ENCODE measurements at places on chromosomes 2 and 18.
A peak's percentile ranks its signal among the peaks of the same experiment; 100 is the strongest.

DNA sequence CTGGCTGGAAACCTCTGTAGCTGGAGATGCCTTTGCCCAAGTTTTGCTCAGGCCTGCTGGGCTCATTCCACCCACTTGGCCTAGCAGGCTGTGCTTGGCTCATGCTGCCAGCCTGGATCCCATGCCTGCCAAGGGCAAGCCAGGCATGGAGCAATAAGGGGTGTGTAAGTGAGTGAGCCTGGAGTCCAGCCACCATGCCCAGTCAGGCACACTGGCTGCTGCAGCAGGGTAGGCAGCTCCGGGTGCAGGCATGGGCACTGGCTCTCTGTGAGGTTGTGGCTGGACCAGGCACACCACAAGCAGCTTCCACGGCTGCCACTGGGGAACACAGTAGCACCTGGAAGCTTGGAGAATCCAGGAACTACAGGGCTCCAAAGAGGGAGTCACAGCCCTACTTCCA lies 147.7 kb upstream of the HS6ST1 start:
- DNase-seq: no peak

GRCh38 chr2:199136242-199136641 lies 321.5 kb downstream of the SATB2 start:
- no peak for DNase-seq

- no peak for DNase-seq
Observed at GRCh38 chr2:48719480-48720177, 35.9 kb downstream of the LHCGR start.

DNA sequence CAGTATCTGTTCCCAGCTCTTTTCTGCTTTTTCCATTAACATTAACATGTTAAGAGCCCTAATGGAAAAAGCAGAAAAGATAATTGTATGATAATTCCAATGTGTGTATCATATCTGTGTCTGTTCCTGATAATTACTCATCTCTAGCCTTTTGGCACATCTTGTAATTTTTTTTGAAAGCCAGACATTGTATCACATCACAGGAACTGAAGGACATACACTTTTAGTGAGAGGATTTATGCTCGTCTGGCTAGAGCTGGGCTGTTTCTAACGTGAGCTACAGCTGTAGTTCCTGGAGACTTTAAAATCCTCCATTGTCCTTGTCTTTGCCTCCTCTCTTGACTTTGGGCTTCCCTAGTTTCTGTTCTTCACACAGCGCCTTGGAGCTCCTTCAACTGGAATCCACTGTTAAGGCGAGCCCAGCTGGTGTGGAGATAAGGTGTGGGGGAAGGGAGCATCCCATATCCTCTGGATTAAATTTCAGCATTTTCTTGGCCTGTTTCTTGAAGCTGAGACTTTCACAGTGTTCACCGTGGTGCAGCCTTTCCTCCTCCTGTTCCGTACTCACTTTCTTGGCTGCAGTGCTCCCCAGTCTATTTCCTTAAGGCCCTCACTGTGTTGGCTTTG lies 211.5 kb downstream of the GALR1 start:
- no peak for DNase-seq

GRCh38 chr2:130797493-130798435 lies 39.0 kb upstream of the ARHGEF4 start:
- peak; percentile 79 for DNase-seq

DNA sequence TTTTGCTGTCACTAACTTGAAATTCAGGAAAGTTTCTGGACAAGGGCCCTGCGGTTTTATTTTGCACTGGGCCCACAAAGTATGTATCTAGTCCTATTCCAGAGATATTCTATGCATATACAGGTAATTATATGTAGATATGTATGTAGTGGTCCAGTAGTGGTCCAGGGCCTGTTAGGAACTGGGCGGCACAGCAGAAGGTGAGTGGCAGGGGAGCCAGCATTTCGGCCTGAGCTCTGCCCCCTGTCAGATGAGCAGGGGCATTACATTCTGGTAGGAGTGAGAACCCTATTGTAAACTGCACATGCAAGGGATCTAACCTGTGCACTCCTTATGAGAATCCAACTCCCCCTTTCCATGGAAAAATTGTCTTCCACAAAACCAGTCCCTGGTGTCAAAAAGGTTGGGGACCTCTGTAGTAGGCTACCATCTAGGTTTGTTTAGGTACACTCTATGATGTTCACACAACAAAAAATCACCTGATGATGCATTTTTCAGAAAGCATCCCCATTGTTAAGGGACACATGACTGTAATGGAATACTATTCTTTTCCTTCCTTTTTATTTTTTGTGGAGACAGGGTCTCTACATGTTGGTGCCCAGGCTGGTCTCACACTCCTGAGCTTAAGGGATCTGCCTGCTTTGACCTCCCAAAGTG lies 2.8 kb upstream of the PPP4R3B start:
- peak; percentile 31 for DNase-seq

DNA sequence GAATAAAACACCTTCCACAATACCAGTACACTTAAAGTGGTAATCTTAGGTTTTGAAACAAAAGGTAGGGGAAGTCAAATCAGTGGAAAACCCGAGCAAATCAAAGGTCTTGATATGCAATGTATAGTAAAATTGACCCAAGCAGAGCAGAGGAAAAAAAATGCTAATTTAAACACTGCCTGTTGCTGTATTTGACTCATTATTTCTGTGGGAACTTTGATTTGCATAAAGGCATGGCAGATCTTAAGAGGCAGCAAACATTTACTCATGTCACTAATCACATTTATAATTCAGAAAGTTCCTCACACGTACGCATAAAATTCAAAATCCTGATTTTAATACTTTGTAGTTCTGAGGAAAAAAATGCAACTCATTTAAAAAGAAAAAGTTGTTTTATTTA lies 64.4 kb downstream of the IKZF2 start:
- DNase-seq: no peak

- DNase-seq: no peak
Observed at GRCh38 chr2:39128919-39129391, 8.1 kb upstream of the SOS1 start.

DNA sequence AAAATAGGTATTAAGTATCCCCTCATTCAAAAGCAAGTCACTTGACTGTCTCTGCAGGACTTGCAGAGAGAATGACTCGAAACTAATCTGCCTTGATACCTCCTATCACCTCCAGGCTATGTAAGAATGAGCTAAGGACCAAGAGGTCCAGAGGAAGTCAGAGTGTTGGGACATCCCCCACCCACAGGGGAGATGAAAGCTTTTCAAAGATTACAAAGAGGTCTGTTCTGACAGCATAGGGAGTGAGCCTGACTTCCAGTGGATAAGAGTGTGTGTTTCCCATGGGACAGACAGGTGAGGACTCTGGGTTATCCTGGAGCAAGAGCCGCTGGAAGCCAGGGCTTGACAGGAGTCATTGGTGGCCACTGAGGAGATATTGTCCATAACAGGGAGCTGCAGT lies 85.0 kb upstream of the TACR1 start:
- DNase-seq: no peak

- DNase-seq: no peak
Observed at GRCh38 chr18:70339915-70340314, 51.1 kb downstream of the SOCS6 start.

GRCh38 chr2:235170536-235171521 lies 219.0 kb downstream of the SH3BP4 start:
- DNase-seq: no peak

DNA sequence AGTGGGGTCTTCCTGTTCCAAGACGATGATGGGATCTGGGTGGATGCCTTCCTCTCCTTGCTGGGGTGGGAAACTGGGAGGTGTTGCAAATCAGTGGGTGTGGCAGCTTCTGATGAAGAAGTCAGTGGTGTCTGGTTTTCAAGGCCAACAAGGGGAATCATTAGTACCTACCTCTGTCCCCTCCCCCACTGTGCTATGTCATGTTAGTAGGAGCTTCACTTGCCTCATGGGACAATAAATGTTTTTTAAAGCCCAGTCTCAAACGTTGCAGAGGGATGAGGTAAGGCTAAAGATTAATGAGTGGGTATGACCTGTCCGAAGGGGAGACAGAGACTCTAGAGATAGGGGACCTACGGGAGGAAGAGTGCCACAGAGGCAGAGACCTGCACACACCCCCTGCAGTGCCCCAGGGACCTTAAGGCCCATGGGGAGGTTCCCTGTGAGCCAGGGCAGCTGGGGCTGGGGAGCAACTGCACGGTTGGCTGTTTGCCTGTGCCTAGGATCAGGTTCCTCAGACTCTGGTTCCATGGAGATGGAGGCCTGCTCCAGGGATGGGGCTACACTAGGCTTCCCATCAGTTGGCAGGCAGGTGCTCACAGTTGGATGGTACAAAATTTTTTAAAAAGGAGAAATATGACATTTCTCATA lies 37.8 kb upstream of the SLC1A4 start:
- DNase-seq: no peak

- DNase-seq: no peak
Observed at GRCh38 chr2:220552790-220553535, 925.5 kb downstream of the SLC4A3 start.

DNA sequence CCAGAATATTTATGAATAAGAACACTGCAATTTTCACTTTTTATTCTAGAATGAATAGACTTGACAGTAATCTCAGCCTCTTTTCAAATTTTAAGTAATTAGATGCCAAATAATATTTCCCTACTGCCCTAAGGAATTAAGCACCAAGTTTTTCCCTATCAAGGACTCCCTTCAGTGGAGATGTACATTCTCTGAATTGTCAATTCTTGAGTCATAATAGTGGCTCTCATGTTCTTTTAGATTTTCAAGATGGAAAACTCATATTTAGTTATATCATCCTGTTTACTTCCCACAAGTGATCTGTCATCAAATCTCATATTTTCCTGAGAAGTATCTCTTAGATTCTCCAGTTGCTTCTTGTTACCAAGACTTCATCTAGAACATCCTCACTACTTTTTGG lies 1248.9 kb upstream of the CHAC2 start:
- no peak for DNase-seq

GRCh38 chr2:73862987-73863386 lies 29.8 kb upstream of the ACTG2 start:
- no peak for DNase-seq

GRCh38 chr2:192551760-192552159 lies 357.0 kb upstream of the TMEFF2 start:
- no peak for DNase-seq

GRCh38 chr2:191304939-191305875 lies 60.0 kb downstream of the MYO1B start:
- no peak for DNase-seq

GRCh38 chr2:181846399-181847197 lies 44.9 kb upstream of the ITPRID2 start:
- DNase-seq: no peak

DNA sequence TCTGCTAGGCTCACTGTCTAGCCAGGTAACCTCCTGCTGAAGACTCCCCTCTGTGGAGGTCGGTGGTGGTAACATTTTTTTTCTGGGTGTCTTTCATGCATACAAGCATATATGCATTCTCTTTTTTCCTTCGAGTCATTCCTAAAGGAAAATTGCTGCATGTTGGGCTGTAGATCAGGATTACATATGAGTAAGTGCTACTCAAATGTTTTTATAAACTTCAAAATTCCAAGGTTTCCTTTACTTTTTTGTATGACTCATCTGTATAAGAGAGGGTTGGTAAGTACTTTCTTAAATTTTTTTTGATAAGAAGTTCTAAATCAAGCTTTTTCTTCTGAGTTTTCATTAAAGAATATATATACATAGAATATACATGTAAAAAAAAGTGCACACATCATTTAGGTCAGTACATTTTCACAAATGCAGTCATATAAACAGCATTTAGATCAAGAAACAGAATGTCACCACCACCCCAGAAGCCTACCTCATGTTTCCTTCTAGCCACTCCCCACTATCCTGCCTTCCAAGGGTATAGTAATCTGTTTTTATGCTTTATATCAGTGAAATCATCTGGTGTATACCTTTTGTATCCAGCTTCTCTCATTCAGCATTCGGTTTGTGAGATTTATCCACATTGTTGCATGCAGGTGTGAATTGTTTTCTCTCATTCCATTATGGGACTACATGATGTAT lies 128.0 kb upstream of the MAP3K20 start:
- DNase-seq: no peak

DNA sequence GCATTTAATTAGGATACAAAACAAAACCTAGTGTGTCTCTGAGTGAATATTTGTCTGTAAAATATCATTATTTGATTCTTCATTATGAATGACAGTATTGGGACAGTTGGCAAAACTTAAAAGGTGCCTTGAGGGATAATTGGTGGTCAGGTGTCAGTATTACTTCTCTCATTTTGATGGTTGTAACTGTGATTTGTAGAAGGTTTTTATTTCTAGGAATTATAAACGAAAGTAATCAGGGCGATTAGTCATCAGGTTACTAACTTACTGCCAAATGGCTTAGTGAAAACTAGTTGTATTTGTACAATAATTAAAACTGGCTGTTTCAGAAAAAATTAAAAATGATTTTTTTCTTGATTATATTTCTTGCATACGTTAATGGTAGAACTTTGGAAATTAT lies 117.6 kb downstream of the BIRC6 start:
- DNase-seq: no peak

- DNase-seq: peak; percentile 69
Observed at GRCh38 chr2:240567872-240568677, at the start of gene RNPEPL1. RNPEPL1 (plus strand) TSS chr2:240568484; CDS start chr2:240568587, 103 bp downstream.

DNA sequence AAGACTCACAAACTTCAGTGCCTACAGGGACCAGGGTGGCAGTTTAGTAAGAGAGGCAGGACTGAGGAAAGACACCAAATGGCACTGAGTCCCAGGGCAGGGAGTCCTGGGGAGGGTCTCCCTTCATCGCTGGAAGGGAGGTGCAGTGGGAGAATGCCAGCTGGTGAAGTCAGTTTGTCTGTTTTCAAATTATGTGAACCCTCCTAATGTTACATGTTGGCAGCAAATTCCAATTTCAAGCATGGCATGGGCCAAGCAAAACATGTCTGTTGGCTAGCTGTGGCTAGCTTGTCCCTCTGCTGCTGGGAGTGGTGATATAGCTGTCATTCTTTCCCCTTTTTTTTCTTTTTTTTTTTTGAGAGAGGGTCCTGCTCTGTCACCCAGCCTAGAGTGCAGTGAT lies 55.9 kb upstream of the HAAO start:
- no peak for DNase-seq

DNA sequence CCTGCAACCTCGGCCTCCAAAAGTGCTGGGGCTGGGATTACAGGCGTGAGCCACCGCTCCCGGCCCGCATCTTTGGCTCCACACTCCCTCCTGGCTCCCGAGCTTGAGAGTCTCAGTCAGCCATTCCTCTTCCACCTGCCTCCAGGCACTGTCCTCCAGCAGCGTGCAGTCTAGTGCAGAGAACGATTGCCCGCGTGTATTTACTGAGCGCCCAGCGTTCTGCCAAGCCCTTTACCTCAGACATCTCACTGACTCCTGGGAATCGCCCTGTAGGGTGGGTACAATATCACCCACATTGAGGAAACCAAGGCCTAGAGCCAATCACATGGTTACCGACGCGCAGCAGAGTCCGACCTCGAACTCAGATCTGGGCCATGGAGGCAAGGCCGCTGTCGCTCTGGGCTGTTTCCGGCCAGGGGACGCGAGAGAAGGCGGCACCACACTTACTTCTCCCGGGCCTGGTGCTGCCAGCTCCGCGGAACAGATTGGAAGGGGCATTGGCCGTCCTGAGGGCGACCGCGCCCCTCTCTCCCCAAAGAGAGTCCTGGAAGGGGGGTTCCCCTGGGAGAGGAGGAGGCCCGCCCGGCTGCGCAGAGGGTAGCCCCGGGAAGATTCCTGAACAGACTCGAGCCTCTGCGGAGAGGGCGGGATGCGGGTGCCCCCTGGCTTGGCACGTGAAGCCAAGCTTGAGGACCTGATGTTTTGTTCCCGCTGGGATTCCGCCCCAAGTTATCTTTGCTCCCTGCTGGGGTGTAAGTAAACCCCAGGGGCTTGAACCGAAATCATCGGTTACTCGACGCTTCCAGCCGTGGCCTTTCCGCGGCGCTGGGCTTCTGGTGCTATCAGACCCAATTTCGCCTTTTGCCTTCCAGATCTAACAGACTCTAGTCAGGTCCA lies 5.2 kb upstream of the DLX2 start:
- DNase-seq: no peak

- DNase-seq: no peak
Observed at GRCh38 chr2:88813612-88814011, 122.1 kb downstream of the RPIA start.

All from hematopoietic multipotent progenitor cell treated with erythropoietin and hydrocortisone succinate and interleukin-3 and kit ligand, for 15 days (in vitro differentiated cells).